ENCODE measurements at places on chromosomes 1 and 21. TPM values are rescaled to one million over a fixed set of nuclear protein-coding genes. Genes with fewer than 3 reads are reported as not detected.

Gene LRRC71
- total RNA-seq, result not detected

DNA sequence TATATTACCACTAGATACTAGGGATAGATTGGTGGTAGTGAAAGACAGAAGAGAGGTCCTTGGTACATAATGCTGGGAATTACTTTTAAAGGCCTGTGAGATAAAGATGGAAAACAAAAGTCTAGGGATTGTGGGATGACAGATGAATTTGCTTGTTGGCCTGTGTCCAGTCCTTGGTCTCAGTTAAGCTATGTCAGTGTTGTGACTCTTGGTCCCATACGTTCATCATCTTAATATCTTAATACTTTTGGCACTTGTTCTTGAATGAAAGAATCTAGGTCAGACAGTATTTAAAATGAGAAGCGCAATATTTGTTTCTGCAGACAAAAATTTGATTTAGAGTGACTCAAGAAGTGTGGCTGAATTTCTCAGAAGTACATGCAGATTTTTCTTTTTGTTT lies 7.6 kb downstream of the RPL5 start:
- DNase-seq, result no peak

Gene DCST2
- 0.23 TPM for total RNA-seq

Gene MAP1LC3C
- 0.79 TPM for total RNA-seq

Gene IKBKE
- 10.8 TPM for total RNA-seq

Gene CCDC28B
- total RNA-seq, result 17.0 TPM

DNA sequence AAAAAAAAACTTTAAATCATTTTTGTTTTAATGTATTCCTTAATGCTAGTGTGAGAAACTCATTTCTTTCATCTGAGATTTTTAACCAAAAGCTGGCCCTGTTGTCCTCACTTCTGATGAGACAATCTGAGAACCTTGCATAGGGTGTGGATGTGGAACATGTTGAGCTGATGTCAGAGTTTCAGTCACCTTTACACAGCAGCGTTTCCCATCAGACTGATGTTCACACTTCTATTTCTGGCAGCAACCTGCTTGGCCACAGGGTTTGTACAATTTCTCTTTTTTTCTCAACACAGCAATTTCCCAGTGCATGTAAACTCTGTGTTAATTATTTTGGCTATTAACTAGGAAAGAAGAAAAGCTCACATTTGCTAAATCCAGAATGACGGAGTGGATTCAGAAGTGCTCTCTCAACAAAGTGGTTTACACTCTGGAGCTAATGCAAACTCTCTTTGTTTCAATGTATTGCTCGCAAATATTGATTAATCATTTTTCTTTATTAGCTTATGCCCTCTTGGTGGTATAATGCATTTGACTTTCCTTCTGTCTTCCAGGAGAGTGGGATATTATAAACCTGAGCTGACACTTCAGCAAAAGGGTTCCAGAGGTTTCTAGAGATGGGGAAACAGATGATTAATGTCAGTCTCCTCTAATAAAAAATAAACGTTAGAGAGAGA lies 70.5 kb upstream of the HSPA13 start:
- no peak for DNase-seq

- DNase-seq, result no peak
Measured at GRCh38 chr1:38028105-38028591, 15.6 kb downstream of the UTP11 start.

Gene SELENBP1
- 31.1 TPM for total RNA-seq

- DNase-seq, result no peak
Measured at GRCh38 chr1:43015269-43015668, 56.6 kb upstream of the SLC2A1 start.

GRCh38 chr1:23551849-23552248 lies 7.5 kb downstream of the ID3 start:
- no peak for DNase-seq

GRCh38 chr1:69252696-69253095 lies 315.0 kb upstream of the LRRC7 start:
- DNase-seq, result no peak

DNA sequence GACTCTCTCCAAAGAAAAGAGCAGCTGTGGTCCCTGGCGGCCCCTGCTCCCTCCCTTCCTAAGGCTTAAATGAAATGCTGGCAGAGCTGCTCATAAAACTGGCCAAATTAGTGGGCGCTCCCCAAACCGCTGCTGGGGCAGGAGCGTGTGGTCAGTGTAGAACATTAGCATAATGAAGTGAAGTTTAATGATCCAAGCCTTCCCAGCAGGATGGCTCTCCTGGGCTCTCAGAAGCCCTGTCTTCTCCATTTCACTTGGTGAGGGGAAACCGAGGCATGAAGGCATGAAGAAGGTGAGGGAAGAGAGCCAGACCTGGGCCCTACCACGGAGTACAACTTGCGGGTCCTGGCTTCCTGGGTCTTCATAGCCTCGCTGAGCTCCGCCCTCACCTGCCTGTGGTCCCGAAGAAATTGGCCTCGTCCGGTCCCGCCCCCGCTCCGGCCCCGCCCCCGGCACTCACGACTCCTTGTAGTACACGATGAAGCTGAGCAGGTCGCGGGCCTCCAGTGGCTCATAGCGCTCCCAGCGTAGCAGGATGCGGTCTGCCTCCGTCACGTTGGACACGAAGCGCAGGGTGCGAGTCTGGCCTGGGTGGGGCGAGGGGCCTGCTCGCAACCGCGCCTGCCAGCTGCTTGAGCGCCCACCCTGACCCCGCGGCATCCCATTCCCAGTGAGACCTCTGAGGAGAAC lies 10.3 kb downstream of the INSRR start:
- no peak for DNase-seq

GRCh38 chr21:44909719-44910118 lies 11.0 kb downstream of the ITGB2 start:
- no peak for DNase-seq

Gene CLCA1
- not detected for total RNA-seq

GRCh38 chr1:64235181-64235580 lies 31.8 kb downstream of the UBE2U start:
- DNase-seq, result no peak

GRCh38 chr1:187788718-187789117 lies 960.0 kb downstream of the PLA2G4A start:
- DNase-seq, result no peak

DNA sequence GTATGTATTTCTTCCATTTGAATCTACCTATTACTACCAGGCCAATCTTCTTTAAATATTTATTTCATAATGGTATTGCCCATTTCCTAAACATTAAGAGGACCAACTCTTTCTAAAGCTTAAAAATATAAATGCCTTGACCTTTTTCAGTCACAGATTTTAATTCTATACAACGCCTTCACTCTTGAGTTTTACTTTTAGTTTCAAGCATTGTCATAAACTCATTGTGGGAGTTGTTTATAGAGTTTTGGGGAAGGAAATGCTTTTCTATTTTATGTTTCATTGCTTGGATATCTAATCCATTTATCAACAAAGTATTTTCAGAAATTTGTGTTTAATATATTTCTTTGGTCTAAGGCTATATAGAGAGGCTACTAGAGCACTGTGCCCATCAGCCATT lies 155.8 kb downstream of the DPYD start:
- DNase-seq, result no peak

Gene LCE6A
- total RNA-seq, result not detected

DNA sequence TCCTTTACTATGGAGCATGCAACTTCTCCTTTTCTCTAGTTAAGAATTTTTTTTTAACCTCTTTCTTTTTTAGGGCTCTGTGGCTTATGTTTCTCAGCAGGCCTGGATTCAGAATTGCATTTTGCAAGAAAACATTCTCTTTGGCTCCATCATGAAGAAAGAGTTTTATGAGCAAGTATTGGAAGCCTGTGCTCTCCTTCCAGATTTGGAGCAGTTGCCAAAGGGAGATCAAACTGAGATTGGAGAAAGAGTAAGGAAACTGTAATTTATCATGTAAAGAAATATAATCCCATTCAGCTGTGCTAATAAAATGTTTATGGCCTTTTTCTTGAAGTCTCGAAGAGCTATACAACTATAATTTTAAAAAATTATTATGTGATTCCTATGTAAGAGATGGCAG lies 70.1 kb downstream of the HSPA13 start:
- DNase-seq, result no peak

- DNase-seq, result no peak
Measured at GRCh38 chr21:33122507-33122906, 52.6 kb downstream of the OLIG1 start.

GRCh38 chr1:203700901-203701300 lies 64.1 kb upstream of the LAX1 start:
- DNase-seq, result no peak

Gene OLIG2
- not detected for total RNA-seq

DNA sequence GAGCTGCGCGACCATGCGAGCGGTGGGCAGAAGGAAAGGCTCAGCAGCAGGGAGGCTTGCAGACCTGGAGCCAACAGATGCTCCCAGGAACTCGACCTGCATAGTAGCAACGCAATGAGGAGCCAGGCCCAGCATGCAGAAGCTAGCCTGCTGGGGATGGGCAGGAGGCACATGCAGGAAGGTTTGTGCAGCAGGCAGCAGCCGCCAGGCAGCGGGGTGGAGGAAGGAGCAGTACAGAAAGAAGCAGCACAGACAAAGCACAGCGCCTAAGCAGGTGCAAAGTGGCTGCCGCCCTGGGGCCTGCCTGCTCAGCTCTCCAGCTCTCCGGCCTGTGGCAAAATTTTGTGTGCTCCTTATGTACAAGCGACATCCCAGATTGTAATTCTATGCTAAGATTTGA lies 213.5 kb upstream of the MAP1LC3C start:
- DNase-seq, result no peak

GRCh38 chr21:21530680-21531079 lies 532.5 kb downstream of the NCAM2 start:
- DNase-seq, result no peak

Gene NBPF8
- 3.1 TPM for total RNA-seq

- peak; percentile 84 for DNase-seq
Measured at GRCh38 chr1:58781541-58782177, 2.2 kb downstream of the JUN start.

Gene SEMA4A
- total RNA-seq, result 1.0 TPM

DNA sequence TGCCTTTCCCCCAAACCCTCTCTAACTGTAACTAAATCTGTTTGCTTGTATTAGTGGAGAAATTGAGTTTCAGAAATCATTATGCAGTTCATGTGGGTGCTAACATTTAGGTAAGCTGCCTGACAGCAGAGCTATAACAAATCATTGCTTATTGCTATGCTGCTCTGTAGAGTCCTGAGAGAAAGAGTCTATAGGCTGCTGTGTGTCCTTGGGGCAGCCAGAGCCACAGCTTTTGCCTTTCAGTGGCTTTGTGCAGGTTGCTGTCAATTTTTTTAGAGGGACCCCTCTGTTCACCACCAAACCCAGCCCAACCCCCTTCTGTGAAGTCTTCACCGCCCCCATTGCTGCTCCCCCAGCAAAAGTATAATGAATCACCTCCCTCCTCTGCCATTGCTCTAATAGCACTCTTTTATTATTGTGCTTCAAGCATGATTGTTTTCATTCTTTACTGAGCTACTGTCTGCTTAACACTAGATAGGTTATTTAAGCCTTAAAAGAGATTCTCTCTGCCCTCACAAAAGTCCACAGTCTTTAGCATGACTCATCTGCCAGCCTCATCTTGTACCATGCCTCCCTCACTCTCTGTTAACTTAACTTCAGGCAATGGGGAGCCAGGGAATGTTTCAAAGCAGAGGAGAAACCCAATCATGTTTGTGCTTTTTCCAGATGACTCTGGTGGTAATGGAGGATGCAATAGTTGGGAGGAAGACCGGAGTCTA lies 38.6 kb downstream of the DIRAS3 start:
- no peak for DNase-seq

GRCh38 chr21:42639646-42640152 lies 13.7 kb upstream of the PDE9A start:
- DNase-seq, result no peak

DNA sequence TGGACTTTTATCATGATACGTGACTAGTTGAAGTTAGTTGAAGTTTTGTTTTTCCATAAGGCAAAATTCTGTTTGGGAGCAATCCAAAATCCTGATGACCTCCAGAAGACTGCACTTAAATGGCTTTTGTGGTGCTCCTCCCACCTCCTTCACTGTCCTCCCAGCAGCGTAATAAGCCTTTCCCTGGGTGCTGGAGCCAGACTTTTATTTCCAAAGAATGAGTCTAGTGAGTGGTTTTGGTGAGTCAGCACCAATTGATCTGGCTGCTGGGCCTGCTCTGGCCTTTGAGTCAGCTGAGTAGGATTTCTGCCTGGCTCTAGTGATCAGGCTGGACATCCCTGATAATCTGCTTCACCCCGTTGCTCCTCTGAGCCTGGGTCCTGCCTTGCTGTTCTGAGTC lies 21.7 kb upstream of the KCND3 start:
- no peak for DNase-seq

Data from heart left ventricle (tissue), 16 donors.